CD4-positive, alpha-beta T cell treated with Interleukin-6 at 100 ng/mL for 8 hours (primary cell): ENCODE measurements at places on chromosomes 1 and 21.

GRCh38 chr1:6899621-6900020, 114.4 kb downstream of the CAMTA1 start:
- no peak for DNase-seq

GRCh38 chr1:235843461-235843961, 23.2 kb downstream of the LYST start:
- DNase-seq = no peak

GRCh38 chr1:153447498-153448170, 12.8 kb downstream of the S100A7 start:
- DNase-seq = no peak

DNA sequence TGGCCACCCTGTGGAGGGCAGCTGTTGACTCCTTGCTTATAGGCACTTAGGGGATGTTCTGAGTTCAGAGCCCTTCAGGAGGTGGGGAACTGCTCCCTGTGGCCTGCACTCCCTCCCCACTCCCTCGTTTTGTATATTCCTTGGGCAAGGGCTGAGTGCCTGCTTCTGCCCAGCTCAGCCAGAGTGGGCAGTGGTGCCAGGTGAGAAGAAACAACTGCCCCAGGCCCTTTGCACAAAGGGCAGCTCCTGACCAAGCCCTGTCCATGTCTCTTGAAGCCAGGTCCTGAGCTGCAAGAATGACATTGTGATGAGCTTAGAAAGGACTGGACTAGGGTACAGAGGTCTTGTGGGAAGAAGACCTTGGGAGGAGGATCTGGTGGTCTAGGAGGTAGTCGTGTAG, 2.2 kb downstream of the AGTRAP start:
- no peak for DNase-seq

DNA sequence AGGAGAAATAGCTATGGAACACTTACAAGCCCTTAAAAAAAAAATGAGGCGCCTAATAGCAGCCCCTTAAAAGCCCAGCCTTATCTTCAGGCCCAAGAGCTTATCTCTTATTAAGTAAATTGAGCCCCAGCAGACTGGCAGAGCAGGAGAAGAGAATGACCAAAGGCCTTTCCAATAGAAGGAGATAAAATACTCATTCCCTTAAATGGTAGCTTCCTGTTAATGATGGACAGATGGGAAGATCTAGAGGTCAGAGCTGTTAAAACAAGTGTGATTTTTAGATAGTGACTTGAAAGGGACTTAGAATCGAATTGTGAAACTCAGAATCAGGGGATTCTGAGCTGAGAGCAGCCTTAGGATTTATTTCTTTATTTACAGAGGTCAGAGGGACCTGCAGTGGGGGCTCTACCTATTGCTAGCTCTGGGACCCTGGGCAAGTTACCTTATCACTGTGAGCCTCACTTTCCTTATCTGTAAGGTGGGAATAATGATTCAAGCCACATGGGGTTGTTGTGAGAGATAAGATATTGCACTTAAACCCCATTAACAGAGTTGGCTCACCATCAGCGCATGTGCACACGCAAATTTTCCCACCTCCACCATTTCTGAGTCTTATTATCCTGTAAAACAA, 101.3 kb upstream of the C8B start:
- no peak for DNase-seq

GRCh38 chr1:167454304-167454893, 63.9 kb downstream of the CD247 start:
- no peak for DNase-seq

DNA sequence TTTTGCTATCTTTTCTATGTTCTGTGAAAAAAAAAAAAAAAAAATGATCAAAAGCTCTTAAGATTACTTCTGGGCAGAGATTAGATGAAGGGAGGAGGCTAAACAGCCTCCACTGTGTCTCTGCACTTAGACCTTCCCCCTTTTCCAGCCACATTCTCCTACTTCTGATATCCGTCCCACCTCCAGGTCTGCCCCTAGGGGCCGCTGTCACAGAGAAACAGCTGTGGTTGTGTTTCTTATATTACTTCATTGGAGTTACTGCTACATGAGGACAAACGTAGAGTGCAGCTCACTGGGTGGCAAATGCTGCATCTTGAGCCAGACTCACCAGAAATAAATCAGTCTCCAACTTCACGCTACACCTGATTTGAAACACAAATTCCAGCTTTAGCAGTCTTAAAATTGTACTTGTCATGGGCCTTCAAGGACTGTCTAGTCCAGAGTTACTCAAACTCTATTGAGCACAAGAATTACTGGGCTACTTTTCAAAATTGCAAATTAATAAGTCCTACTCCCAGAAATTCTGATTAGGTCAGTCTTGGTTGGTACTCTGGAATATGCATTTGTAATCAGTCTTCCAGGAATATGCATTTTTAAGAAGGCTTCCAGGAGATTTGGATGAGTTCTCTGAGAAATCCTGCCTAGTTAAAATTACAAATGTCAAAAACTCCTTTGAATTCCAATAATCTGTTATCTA, 125.2 kb upstream of the PTBP2 start:
- DNase-seq = no peak

GRCh38 chr1:30648408-30649000, 74.9 kb downstream of the MATN1 start:
- DNase-seq = no peak

DNA sequence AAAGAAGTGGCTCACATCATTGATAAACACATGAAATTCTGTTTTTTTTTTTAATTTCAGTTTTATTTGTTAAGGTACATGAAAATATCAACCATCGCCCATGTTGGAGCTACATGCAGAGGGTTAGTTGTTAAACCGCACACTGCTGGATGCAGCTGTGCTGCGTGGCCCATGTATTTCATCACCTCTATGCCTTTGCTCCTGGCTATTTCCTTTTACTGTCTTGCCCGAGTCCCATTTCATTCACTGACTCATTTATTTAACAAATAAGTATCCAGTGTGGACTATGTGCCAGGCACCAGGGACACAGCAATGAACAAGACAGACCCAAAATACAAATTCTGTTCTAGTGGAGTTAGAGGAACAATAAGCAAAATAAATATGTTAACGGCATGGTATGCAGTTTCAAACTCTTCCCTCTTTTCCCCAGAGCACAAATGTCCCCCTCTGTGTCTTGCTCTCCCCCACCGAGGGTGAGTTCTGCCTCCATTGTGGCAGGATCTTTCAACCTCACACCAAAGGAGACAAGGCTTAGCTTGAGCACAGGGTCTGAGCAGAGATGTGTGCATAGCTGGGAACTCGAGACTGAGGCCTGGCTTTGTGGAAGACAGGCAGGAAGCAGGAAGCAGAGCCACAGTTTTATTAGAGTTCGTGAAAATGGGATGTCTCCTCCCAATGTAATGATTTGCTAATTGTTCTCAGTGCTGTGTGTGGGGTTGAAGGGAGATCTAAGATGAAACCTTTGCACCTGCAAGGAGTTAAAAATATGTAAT, 44.6 kb downstream of the MAN1C1 start:
- DNase-seq = no peak

GRCh38 chr1:73556270-73556669, 641.7 kb downstream of the LRRIQ3 start:
- DNase-seq = no peak

DNA sequence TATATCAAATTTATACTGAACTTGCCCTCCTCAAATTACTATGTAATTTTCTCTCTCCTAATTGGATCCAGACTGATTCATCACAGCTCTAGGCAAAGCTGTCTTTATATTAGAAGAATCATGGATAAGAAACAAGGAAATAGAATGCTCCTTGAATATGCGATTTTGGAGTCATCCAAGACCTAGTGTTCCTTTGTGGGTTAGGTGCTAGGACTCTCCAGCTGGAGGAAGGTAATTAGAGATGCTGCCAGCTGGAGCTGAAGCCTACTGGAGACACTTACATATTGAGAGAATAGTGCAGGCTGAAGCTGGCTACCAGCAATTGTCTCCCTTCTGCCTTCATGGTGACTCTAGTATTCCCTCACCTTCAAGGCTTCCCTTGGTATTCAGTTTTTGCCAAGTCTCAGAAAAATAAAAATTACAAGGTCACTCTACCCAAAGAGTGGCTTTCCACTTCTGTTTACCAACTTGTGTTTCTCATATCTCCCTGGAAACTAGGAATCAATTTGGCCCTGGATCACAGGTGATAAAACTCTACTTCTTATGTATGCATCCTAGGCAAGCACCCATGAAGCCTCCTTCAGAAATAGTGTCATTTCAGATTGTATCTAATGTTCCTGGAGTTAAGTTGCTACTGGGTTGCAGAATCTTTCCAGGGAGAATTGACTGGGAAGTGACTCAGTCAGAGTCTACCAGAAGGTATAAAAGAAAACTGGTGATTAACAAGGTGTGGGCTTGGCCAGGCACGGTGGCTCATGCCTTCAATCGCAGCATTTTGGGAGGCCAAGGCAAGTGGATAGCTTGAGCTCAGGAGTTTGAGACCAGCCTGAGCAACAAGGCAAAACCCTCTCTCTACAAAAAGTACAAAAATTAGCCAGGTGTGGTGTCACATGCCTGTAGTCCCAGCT, 24.4 kb upstream of the DOCK7 start:
- DNase-seq = no peak

- no peak for DNase-seq
These were observed 161.7 kb downstream of the PLPP3 start for GRCh38 chr1:56417646-56418045.

DNA sequence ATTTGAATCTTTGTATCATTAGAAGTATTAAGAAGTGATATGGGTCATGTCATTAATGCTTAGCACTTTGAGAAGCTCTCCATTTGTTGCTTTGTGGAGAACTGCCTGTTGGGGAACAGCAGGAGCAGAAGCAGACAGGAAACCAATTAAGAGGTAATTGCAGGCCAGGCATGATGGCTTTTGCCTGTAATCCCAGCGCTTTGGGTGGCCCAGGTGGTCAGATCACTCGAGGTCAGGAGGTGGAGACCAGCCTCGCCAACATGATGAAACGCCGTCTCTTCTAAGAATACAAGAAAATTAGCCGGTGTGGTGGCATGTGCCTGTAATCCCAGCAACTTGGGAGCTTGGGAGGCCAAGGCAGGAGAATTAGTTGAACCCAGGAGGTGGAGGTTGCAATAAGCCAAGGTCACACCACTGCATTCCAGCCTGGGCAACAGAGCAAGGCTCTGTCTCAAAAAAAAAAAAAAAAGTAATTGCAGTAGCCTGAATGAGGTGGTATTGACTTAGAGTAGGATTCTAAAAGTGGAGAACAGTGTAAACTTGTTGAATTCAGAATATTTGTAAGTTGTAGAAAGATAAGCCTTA, 57.8 kb upstream of the FASLG start:
- DNase-seq = no peak

DNA sequence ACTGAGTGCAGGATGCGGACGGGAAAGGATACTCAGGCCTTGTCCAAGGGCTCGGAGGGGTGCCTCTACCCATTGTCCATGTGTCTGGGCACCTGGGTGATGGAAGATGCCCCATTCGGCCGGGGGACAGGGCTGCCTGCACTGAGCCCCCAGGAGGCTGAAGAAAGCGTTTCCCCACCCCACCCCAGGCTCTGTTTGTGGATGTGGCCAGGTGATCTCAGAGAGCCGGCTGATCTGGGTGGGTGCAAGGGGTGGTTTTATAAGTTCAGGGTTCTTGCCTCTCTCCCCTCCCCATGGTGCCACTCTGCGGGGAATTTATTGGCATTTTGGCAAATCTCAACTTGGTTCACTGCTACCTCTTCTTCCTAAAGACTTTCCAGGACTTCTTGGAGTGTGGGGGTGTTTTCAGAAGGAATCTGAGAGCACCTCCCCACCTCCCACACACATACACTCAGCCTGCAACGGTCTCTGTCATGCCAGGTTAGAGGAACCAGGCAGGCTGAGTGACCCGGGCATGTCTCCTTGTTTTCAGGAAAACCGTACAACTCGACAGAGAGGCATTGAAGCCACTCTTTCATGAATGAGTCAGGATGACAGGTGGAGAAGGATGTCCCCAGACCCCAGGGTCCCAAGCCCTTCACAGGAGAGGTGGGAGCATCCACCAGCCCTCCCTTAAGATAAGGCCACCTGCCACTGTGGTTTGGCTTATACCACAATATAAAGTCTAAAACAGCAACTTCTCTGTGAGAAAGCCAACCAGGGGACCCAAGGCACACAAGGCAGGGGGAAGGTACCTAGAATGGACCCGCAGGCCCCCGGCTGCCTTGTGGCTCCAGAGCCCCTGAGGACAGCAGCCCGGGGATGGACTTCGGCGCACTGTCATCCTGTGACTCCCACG, 174.9 kb downstream of the ETS2 start:
- DNase-seq = no peak

GRCh38 chr1:41243079-41243385, 926 bp upstream of the SCMH1 start:
- no peak for DNase-seq

- DNase-seq = no peak
These were observed 268.7 kb downstream of the OLFM3 start for GRCh38 chr1:101728029-101728428.

DNA sequence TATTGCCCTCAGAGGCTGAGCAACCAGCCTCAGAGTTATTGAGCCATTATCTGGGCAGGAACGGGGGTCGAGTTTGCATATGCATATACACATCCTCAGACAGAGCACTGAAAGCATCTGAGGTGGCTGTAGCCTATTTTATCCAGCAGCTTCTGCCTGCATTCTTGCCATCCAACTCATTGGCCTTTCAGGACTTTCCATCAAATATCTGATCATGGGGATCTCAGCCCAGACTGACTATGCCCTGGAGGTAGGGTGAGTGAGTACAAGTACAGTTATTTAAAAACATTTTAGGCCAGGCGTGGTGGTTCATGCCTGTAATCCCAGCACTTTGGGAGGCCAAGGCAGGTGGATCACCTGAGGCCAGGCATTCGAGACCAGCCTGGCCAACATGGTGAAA, 1.8 kb upstream of the MTF1 start:
- DNase-seq = no peak

DNA sequence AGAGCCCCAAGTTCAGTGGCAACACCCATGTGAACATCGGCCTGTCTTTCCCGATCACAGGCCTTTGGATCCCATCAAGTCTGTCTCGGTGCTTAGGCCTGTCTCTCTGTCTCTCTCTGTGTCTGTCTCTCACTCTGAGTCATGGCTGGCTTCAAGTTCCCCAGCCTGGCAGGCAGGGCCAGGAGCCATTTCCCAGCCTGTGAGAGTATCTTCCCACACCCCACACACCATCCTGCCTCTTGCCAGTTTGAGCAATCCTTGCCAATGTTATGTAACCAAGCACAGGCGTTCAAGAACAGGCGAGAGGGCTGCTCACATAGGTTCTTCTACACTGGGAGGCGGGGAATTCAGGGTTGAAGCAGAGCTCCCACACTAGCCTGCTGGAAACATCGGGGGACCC, 70.0 kb upstream of the TMEM51 start:
- DNase-seq = no peak

DNA sequence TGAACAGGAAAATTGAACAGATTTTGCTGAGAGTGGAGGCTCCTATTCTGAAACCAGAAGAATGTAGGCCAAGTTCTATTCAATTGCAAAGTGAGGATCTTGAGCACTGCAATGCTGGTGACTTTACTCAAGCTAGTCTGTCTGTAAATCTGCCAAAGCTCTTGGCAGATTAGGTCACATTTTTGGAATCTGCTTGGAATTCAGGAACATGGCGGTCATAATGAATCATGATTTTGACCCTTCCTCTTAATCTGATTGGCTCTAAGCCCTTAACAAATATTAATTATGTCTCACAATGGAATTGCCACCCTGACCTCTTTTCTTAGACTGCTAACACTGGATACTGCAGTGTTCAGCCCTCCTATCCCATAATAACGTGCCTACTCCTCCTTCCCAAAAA, 7.2 kb upstream of the GNG12 start:
- DNase-seq = no peak

- DNase-seq = no peak
These were observed 42.6 kb downstream of the FAF1 start for GRCh38 chr1:50917138-50918137.
